ENCODE measurements at places on chromosomes 12 and 14.

DNA sequence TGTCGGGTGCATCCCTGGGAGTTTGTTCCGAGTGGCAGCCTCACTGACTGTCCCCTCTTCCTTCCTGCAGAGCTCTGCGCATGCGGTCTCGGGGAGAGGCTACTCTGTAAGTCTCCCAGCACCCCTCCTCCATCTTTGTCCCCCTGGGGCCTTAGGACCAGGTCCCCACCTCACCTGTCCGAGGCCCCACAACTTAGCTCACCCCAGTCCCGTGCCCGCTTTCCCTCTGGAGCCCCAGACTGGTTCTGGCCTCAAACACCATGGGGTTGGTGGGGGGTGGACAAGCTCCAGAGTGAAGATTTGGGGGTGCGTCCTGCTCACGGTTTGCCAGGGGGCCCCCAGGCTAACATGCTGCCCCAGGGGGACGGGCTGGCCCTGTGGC, 37.9 kb downstream of the FBRSL1 start:
- DNase-seq, result no peak

DNA sequence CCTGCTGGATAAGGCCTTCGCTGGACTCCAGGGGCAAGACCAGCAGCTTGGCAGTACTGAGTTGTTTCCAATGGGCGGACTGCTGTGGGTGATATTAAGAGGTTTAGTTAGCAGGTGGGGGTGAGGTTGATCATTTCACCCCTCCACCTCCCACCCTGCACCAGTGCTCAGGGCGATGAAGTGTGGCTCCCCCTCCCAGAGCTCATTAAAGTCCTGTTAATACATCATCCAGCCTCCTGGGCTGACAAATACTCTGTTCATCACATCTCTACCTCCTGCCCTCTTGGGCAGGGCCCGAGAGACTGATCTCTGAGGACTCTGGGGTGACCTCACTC, 2.4 kb upstream of the FIGNL2 start:
- DNase-seq, result no peak

GRCh38 chr12:48812389-48812788, 5.9 kb upstream of the CACNB3 start:
- DNase-seq, result no peak

GRCh38 chr14:92287987-92288386, 35.0 kb upstream of the SLC24A4 start:
- DNase-seq, result no peak

DNA sequence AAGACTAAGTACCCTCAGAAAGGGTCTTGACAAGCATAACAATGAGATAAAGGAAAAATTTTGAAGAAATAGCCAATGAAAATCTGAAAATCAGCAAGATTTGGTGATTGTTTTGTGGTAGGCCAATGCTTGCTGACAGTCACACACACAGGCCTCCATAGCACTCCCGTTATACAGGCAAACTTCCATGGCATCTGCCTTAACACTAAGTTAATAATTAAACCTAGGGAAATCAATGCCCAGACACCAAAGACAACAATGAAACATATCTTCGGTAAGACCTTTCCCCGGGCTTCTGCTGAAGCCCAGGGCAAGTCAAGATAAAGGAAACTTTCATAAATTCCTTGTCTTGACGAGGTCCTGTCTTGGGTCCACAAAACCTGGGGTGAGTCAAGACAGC, 18.6 kb upstream of the RERGL start:
- no peak for DNase-seq

DNA sequence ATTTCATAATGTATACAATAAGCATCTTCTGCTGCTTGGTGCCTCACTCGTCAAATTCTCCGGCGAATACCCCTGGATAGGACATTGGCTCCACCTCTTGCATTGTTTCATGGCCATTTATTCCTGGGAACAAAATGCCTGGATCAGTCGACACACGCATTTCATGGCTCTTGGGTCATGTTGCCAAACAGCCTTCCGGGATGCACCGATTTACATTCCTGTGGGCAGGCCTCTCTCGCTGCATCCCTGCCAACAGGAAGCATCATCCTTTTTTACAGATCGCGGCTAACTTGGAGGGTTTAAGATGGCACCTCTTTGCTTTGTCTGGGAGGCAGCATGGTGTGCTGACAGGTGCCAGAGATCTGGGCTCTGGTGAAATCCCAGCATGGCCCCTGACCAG, 32.7 kb upstream of the RIMBP2 start:
- DNase-seq, result no peak

- DNase-seq, result no peak
Measured at GRCh38 chr14:66628636-66629035, 120.7 kb downstream of the GPHN start.

DNA sequence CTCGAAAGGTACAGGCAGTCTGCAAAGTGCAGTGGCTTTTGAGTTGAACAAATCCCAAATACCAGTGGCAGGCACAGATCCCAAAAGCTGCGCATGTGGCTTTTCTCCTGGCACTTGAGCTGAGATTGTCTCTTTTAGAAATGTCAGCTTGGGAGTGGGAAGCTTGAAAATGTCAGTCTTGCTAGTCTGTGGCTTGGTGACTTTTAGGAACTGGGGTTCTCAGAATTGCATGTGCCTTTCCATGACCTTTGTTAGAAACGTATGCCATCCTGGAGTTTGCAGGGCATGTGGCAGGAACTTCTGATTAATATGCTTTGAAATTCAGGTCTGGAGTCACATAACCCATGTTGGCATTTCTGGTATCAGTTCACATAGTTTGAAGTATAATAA, 182.1 kb downstream of the CHST11 start:
- DNase-seq, result no peak

GRCh38 chr14:100035700-100036099, 29.5 kb upstream of the EVL start:
- no peak for DNase-seq

DNA sequence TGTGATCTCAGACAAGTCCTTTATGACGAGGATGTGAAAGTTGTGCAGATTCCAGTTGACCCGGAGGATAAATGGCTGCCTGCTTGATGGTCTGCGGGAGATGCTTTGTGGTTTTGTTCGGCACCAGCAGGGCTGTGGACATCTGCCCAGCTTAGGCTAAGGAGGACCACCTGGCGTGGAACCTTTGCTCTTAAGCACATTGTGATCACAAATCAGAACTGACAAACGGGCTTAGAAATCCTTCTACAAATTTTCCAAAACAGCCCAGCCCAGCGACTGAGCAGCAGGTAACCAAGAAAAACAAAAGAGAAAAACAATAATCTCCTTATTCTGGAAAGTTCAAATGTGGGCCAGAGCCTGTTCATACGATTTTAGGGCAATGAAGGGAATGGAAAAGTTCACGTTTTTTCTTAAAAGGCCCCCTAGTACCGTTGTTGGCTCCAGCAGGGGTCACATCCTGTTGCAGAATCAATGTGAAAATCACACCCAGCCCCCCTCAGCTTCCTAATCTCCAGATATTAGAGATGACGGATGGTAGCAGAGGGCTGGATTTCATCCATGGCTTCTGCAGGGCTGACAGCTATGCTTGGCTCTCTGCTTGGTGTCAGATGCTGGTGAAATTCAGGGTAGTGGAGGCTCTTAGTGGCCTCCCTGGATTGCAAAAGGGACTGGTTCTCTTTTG, 81.1 kb upstream of the RFLNA start:
- DNase-seq, result no peak

DNA sequence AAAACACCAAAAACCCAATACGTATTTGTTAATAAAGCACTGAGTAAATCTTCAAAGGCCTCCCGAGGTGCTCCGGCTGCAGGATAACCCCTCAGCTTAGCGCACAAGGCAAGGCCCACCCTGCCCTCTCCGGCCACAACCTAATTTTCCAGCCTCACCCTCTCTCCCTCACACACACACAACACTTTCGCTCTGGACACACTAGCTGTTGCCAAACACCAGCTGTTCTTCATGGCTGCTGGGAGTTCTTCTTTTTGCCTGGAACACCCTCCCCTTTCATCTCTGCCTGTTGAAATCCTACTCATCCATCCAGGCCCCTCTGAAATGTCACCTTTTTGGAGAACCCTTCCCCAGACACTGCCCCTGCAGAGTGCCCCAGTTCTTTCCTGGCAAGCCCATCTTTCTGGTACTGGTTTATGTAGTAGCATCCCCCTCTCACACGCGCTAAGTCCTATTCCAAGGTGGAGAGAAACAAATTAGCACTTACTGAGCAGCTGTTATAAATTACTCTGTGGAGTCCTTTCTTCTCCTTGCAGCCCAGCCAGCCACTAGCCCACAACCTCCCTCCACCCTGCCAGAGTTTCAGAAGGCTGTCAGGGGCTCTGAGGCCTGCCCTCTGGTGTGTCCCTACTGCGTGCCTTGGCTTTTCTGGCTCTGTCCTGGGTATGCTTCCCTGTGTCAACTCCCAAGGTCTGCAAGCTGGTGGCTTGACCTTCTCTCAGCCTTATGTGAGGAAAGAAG, 805 bp upstream of the CRACR2A start:
- no peak for DNase-seq

DNA sequence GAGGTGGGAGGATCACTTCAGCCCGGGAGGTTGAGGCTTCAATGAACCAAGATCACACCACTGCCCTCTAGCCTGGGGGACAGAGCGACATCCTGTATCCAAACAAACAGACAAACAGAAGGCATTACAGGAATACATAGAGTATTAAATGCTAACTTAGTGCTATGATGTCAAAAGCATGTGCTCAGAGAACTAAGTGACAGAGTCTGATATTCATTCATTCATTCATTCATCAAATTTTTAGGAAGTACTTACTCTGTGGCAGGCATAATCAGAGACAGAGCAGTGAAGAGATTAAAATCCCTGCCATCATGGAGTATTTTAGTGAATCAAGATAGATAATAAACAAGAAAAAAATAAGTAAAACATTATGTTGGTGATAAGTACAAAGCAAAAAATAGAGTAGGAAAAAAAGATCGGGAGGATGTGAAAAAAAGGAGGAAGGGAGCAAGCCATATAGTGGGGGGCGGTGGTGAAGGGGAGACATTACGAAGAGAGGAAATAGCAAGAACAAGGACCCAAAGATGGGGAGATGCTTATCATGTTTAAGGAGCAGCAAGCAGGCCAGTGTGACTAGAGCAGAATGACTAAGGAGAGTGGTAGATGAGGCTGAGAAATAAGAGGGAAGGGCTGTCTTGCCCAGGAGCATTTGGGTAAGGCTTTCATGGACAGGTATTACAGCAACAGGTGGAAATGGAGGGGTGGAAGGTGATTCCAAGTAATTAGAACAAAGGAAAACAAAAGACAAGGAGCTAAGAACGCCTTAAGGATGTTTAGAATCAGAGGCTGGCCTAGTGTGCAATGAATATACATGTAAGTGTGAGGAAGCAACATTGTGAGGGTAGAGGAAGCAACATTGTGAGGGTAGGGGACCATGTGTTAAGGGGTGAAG, 2.8 kb downstream of the MAP4K5 start:
- no peak for DNase-seq

GRCh38 chr14:97602438-97603117, 805.4 kb downstream of the VRK1 start:
- DNase-seq, result no peak

DNA sequence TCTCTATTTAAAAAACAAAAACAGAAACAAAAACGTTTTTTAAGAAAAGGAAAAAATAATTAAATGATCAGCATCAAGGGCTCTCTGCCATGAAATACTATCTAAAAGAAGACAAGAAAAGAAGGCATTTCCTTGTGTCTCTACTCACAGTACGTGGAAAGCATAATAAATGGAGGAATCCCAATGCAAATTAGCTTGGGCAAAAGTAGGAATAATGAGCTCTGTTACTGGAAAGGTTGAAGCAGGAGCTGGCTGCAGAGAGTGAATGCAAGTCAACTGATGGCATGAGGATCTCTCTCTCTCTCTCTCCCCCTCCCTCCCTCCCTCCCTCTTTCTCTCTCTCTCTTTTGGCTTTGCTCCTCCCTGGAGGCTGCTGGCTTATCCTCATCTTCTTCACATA, 85.9 kb downstream of the TBX3 start:
- DNase-seq, result no peak

DNA sequence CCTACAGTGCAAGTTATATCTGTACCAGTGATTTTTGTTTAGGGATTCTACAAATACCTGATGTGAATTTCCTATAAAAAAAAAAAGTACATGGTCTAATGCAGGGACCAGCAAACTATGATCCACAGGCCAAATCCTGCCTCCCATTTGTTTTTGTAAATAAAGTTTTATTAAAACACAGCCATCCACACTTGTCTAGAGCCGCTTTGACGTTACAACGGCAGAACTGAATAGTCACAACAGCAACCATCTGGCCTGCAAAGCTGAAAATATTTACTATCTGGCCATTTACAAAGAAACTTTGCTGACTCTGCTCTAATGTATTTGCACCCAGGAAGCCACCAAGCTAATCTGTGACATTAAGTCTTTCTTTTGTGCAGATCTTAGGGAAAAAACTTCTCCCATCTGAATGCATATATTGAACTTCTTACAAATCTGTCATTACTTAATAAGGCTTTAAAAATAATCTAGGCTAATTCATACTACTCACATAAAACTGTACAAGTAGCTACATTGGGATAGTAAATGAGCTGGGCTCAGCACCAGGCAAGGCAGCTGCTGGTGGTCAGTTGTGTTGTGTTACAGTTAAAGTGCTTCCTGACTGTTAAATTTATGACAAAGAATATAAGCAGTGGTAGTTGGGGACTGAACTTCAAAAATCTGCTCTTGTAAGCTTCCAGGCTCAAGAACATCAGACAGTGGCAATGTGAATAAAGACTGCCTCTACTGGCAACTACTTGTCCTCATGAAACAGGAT, 303.3 kb downstream of the MED13L start:
- no peak for DNase-seq

Measured in omental fat pad (tissue), 4 donors.